ENCODE measurements at places on chromosomes 12 and 14.

DNA sequence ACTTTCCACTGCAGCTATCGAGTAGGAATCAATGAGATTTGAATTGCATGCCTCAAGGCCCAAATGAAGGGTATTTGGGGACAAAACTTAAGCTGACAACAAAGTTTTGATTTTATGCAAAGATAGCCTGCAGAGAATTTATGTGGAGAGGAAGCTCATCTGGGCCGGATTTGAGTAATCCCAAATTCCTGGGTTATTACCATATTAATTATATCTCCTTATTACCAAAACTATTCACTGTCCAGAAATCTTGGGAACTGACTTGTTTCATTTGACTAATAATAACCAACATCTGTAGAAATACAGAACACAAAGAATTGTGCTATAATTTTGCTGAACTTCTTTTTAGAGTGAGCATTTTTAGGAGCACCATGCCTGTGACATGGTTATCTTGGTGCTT, 70.4 kb downstream of the KITLG start:
- DNase-seq, result no peak

- no peak for DNase-seq
Measured at GRCh38 chr12:13311551-13311950, 115.0 kb downstream of the EMP1 start.

GRCh38 chr12:27844366-27845090, 64.5 kb upstream of the MANSC4 start:
- no peak for DNase-seq

DNA sequence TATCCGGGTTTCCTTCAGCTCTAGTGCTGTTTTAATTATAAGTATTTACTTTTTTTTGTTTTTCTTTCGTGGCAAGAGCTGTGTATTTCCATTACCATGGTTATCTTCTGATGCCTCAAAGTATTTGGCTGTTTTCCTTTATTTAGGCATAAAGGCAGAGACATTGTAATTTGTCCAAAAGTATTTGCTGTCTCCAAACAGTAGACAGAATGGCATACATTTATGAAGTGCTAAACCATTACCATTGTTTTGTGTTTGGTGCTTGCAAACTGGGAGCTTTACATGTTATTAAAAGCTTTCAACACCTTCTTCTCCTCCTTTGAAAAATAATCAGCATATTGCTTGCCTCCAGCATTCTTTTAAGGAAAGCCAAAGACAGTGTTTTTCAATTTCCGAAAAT, 46.3 kb downstream of the FLRT2 start:
- DNase-seq, result no peak

DNA sequence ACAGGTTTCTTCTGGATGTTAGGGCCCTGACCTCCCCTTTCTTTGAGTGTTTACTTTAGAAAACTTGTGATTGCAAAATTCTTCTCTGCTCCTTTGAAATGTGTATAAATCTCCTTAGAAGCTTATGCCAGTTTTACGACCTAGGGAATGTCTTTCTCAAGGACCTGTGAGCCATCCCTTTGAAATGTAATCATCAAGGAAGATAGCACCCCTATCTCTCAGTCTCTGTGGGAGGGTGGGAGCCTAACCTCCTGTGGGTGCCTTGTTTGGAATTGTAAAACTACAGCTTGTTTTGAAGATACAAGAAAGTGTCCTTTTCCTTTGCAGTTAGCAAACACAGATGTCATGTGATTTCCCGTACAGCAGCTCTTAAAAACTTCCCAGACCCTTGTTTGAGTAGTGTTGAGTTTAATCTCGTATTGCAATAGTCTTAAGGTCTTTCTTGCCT, 3.3 kb downstream of the OR10AD1 start:
- no peak for DNase-seq

GRCh38 chr12:45232756-45233372, 17.0 kb downstream of the ANO6 start:
- no peak for DNase-seq

DNA sequence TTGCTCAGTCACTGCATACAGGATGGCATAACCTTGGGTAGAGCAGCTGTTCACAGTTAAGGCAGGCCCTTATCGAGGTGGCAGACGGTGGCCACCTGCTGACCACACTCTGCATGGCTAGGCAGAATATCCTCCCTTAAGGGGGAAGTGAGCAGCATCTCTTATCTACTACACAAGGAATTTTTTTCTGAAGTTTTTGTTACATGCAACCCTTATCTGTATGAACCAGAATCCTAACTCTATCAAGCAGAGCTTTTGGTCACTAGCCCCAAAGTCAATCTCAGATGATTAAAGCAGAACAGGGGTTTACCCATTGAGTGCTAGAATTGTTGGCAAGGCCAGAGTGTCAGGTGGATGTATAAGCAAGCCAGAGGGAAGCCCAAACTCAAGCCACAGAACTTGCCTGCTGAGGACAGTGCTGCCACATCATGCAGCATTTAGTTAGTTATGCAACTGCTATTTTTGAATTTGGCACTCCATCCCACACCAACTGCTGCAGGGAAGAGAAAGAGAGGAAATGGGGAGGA, 192.8 kb downstream of the TBX5 start:
- DNase-seq, result no peak

All from NCI-H1694 (cell line).